ENCODE measurements at places on chromosomes 13 and 19.

- DNase-seq = no peak
These were observed 48.0 kb downstream of the RFX2 start for GRCh38 chr19:6062274-6062673.

DNA sequence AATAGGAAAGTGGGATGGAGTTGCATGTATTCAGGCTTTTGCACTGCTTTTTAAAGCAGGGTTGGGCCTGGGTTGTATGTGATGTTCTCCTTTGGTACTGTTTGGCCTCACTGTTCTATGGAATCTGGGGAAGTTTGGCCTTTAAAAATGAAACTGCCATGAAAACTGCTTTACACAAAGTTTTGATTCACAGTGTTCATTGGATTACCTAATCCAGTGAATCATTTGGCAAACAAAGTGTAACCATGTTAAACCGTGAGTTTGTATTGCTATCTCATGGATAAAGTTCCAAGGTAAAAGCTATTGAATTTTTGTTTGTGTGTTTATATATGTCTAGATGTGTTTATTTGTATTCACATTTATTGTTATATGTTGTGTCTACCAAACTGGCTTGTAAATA lies 1658.6 kb downstream of the OLFM4 start:
- no peak for DNase-seq

DNA sequence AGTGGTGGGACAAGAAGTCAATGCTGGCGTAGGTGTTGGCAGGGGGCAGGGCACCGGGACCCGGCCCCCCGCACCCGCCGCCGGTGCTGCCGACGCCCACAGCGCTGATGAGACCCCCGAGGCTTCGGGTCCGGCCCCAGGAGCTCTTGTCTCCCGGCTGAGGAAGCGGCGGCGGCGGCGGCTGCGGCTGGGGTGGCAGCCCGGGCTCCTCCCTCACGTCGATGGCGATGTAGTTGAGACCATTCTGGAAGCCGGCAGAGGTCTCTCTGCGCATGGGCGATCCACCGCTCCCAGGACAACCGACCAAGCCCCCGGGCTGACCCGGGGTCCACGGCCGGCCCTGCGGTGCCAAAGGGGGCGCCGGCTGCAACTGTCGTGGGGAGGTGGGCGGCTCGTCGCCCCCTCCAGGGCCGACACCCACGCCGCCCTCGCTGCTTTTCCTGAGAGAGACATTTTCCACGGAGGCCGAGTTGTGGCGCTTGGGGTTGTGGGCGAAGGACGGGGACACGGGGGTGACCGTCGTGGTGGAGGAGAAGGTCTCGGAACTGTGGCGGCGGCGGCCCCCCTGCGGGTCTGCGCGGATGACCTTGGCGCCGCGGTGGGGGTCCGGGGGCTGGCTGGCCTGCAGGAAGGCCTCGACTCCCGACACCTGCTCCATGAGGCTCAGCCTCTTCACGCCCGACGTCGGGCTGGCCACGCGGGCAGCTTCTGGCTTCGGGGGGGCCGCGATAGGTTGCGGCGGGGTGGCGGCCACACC lies 4.1 kb downstream of the IRS2 start:
- no peak for DNase-seq

DNA sequence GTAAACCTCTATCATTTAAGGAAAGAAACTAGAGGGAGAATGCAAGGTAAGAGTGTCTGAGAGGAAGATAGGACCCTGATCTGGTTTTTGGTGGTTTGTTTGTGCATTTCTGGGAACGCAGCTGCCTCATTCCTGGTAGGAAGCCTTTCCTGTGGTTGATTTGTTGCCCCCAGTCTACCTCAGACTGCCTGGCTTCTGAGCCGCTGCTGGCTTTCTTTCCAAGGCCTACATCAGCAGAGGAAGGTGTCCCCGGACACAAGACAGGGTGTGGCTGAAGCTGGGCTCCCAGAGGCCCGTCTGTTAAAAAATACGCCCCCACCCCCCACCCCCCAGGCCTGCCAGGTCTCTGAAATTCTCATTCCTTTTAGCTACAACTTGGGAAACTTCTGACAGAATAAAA lies 42.6 kb downstream of the C13orf42 start:
- DNase-seq = no peak

DNA sequence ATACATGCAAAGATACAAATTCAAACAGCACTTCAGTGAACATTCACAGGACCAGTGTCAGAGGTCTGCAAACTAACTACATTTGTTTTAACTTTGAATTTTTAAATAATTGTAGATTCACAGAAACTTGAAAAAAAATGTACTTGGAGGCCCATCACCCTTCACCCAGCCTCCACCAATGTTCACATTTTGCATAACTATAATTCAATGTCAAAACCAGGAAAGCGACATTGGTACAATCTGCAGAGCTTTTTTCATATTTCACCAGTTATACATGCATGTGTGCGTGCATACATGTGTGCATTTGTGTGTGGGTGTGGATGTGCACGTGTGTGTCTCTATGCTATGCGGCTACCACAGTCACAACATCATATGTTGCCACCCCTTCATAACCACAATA lies 18.9 kb downstream of the CEACAM3 start:
- DNase-seq = no peak

GRCh38 chr13:32125751-32126150 lies 94.2 kb downstream of the FRY start:
- DNase-seq = no peak
